ENCODE measurements at places on chromosomes 5 and 9.

GRCh38 chr9:567747-568305, 273.7 kb upstream of the DMRT1 start:
- no peak for DNase-seq

DNA sequence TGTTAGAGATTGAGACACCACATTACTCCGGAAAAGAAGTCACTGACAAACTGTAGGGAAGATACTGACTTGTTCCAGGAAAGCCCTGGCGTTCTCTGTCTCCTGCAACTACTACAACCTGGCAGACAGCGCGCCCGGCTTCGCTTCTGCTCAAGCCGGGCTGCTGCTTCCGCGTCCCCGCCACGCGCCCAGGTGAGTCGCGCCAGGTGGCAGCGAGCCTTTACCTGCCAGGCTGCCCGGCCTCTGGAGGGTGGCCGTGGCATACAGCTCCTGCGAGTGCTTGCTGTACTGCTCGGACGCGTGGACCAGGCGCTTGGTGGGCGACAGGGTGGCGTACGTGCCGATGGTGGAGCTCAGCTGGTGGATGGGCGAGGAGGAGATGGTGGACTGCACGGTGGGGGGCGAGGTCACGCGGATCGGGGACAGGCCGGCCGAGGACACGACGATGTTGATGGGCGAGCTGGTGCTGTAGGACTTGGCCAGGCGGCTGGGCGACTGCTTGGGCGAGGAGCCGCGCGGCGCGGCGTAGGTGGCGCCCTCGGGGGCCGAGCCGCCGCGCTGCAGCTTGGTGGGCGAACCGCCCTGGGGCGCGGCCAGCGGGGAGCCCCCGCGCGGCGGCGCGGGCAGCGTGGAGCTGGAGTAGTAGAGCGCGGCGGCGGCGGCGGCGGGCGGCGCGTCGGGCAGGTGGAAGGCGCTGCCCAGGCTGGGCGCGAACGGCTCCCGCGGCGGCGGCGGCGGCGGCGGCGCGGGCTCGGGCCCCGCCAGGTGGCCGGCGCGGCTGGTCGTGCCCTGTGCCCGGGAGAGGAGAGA, 519.6 kb downstream of the CTNND2 start:
- DNase-seq = no peak

- DNase-seq = no peak
Measured at GRCh38 chr9:1120500-1121165, 70.5 kb downstream of the DMRT2 start.

GRCh38 chr9:123011380-123011779, 22.1 kb upstream of the GPR21 start:
- no peak for DNase-seq

GRCh38 chr5:24643156-24643555, 1.6 kb downstream of the CDH10 start:
- DNase-seq = no peak

- no peak for DNase-seq
Measured at GRCh38 chr9:123102375-123103113, 69.1 kb downstream of the GPR21 start.
